Endodermal cell (in vitro differentiated cells): ENCODE measurements at places on chromosomes 6 and 20. TPM values are rescaled to one million over a fixed set of nuclear protein-coding genes. Genes with fewer than 3 reads are reported as not detected.

SAMD5 gene
- total RNA-seq: 0.49 to 0.93 TPM (median 0.69 TPM) in 3 replicates

LY6G5C gene
- 0.93 to 2.7 TPM (median 2.0 TPM) in 3 replicates for total RNA-seq

DEFB116 gene
- total RNA-seq: not detected in 3 replicates

TREM2 gene
- not detected in 3 replicates for total RNA-seq

MTHFD1L gene
- total RNA-seq: 72.6 and 73.3 TPM in 2 replicates

TINAG gene
- not detected in 3 replicates for total RNA-seq

TRIM15 gene
- not detected in 2 replicates for total RNA-seq

C20orf144 gene
- total RNA-seq: 0.31 to 0.44 TPM in 2 of 3 replicates, not detected in the other

TXLNB gene
- 0.07 TPM in 1 of 2 replicates, not detected in the other for total RNA-seq

WFDC5 gene
- not detected in 3 replicates for total RNA-seq

BTBD3 gene
- total RNA-seq: 70.4 to 128 TPM (median 115 TPM) in 3 replicates

FAM83C gene
- not detected in 3 replicates for total RNA-seq

MYT1 gene
- 4.5 to 8.2 TPM (median 5.7 TPM) in 3 replicates for total RNA-seq

MUCL3 gene
- 0.18 to 0.25 TPM in 2 of 3 replicates, not detected in the other for total RNA-seq

EDN1 gene
- 0.36 and 0.46 TPM in 2 replicates for total RNA-seq

MOXD1 gene
- total RNA-seq: 2.9 to 7.6 TPM (median 3.2 TPM) in 3 replicates

SASH1 gene
- 4.6 to 19.2 TPM (median 4.8 TPM) in 3 replicates for total RNA-seq

MROH8 gene
- 0.61 and 1.8 TPM in 2 replicates for total RNA-seq

ADGRF4 gene
- 0.18 to 0.94 TPM (median 0.27 TPM) in 3 replicates for total RNA-seq

PTCRA gene
- total RNA-seq: not detected in 3 replicates

BANF2 gene
- not detected in 3 replicates for total RNA-seq

C2 gene
- total RNA-seq: 0.66 to 1.5 TPM (median 1.0 TPM) in 3 replicates

KHDC1 gene
- total RNA-seq: 5.3 to 5.7 TPM (median 5.4 TPM) in 3 replicates

ZC3H12D gene
- total RNA-seq: 0.20 to 0.42 TPM (median 0.21 TPM) in 3 replicates

CNR1 gene
- 4.4 to 14.5 TPM (median 14.3 TPM) in 3 replicates for total RNA-seq

NRN1 gene
- 0.57 and 0.68 TPM in 2 replicates for total RNA-seq

BTN1A1 gene
- total RNA-seq: not detected in 2 replicates

ACTR5 gene
- 6.7 to 9.7 TPM (median 7.9 TPM) in 3 replicates for total RNA-seq

TAP1 gene
- total RNA-seq: 2.0 to 2.9 TPM (median 2.6 TPM) in 3 replicates

NINL gene
- 70.9 to 105 TPM (median 101 TPM) in 3 replicates for total RNA-seq
